ENCODE measurements at places on chromosomes 12 and 14.

DNA sequence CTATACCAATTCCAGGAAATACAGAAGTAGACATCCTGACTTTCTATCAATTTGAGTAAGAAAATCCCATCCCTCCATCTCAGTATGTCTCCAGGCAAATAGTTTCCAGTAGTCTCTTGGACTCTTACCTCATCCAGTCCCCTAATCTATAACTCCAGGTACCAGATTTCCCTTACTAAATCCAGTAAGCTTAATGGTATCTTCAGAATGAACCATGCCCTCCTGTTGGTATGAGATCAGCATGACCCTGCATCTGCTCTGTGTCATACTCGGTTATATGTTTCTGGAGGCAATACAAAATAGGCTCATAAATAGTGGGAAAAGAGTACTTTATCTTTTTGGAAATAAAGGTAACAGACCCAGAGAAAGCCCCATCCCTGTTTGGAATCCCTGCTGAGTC, 18.4 kb downstream of the PIGH start:
- no peak for DNase-seq

- peak; percentile 29 for DNase-seq
Observed at GRCh38 chr14:77761205-77761931, 412 bp upstream of the SNW1 start.

- no peak for DNase-seq
Observed at GRCh38 chr12:86275356-86275755, 19.2 kb upstream of the MGAT4C start.

DNA sequence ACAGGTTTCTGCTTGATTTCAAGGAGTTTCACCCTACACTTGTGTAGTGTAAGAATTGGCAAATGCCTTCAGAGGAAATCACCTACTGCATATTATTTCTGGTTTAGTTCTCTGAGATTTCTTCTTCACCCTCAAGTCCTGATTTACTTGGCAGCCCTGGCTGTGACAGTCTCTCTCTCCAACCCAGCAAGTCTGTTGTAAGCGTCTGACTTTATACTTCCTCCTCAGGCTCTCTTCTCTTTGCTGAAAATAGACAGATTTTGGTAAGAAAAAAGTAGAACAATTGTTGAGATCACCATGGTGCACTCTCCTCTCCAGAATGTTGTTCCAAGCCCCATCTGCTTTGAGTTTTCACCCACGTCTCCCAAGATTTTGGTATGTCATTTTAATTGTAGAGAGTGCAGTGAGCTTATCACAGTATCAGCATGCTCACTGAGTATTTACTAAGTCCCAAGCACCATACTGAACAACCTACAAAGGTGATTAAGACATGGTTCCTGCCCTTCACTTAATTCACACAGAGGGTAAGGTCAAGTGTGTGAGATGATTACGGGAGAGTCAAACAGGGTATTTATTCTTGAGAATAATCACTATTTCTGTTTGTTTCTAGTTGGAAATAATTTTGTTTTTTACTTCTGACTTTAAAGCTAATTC, 148.7 kb downstream of the MDGA2 start:
- no peak for DNase-seq

GRCh38 chr12:64299628-64300027, 77.5 kb upstream of the KICS2 start:
- no peak for DNase-seq

- DNase-seq, result no peak
Observed at GRCh38 chr12:21938879-21939278, 2.3 kb downstream of the ABCC9 start.

DNA sequence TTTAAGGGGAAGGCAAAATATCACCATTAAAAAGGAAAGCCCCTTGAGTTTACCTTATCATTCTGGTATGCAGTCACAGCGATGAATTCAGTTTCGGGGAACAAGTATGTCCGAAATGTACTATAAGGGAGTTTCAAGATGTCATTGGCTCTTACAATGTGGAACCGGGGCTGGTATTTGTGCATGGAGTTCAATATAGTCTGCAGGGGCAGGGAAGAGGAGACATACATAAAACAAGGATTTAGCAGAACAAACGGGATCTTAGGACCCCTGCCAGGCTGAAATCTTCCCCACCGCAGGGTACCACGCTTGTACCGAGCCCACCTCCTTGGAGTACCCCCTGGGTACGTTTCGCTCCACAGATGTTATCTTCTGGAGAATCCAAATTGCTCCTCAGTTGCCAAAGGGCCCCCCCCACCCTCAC, 4.5 kb downstream of the TBX3 start:
- no peak for DNase-seq

DNA sequence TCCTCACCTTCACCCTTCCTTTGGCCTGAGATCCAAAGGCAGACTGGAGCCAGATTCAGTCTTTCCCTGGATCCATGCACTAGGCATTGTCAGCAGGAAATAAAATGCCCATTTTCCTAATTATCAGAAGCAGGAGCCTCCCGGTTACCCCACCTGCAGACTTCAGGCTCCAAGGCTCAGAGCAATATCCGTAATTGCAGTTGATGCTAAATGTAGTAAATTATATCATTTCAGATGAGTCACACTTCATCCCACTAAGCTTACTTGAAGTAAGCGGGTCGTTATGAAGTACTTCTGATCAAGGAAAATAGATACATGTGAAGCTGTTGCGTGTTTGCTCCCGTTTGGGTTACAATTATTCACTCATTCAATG, 110.7 kb upstream of the SFSWAP start:
- no peak for DNase-seq

DNA sequence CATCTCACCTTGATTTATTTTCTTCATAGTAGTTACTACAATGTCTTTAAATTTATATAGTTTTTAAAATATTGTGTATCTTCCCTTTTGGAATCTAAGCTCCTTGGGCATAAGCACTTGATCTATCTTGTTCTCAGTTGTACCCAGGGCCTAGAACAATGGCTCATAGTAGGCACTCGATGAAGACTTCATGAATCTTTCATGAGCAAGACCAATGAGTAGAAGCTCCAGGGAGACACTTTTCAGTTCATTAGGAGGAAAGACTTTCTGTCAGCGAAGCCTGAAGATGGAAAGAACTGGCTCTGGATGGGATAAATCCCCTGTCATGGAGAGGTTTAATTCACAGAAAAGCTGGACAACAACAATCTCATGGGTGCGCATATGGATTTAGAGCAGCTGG, 140.2 kb upstream of the CRY1 start:
- no peak for DNase-seq

GRCh38 chr12:1993341-1993740, 10.9 kb downstream of the DCP1B start:
- DNase-seq, result no peak

DNA sequence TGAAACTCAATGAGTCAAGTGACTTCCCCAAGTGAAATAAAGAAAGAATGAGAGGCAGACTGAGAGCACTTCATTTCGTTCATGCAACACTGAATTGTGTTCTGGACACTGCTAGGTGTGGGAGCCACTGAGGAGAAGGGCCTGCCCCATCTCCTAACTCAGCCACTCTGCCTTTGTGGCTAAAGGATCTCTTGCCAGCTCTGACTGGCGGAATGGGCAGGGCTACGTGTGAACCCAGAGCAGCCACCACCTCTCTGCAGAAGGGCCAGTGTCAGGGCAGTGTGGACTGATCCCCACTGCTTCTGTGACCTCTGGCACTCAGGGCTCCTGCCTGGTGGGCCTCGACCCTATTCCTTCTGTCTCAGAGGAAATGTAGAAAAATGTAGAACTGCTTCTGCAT, 46.5 kb upstream of the GZMB start:
- no peak for DNase-seq

- no peak for DNase-seq
Observed at GRCh38 chr14:49191380-49191779, 394.8 kb downstream of the RPS29 start.

- DNase-seq, result peak; percentile 57
Observed at GRCh38 chr14:25516838-25517237, 466.9 kb upstream of the STXBP6 start.
